Ovary (tissue), 10 donors: ENCODE measurements at places on chromosomes 6 and 20. TPM values are rescaled to one million over a fixed set of nuclear protein-coding genes. Genes with fewer than 3 reads are reported as not detected.

The FNDC11 gene
- total RNA-seq: 0.45 TPM

The ARHGAP40 gene
- not detected for total RNA-seq

The PI3 gene
- not detected for total RNA-seq

The PCNA gene
- total RNA-seq: 38.8 TPM

The NKX2-2 gene
- not detected for total RNA-seq

The TMEM170B gene
- 5.6 TPM for total RNA-seq

The NTSR1 gene
- not detected for total RNA-seq

The KHDRBS2 gene
- total RNA-seq: not detected

- DNase-seq: no peak
Measured at GRCh38 chr20:59441860-59442810, 141.7 kb downstream of the EDN3 start.

- no peak for DNase-seq
Measured at GRCh38 chr6:127938701-127939100, 37.8 kb upstream of the THEMIS start.

DNA sequence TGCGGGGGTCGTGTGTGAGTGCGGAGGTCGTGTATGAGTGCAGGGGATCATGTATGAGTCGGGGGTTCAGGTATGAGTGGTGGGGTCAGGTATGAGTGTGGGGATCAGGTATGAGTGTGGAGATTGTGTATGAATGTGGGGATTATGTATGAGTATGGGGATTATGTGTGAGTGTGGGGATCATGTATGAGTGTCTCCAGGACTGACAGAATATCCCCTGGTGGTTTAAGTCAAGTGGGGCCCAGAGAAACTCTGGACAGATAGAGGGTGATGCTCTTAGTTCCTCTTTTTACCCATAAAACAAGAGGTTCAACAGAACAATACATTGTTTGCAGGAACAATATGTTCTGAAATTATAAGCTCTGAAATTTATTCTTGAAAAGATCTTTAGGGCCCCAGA is 131.9 kb downstream of the UST start:
- DNase-seq: no peak

DNA sequence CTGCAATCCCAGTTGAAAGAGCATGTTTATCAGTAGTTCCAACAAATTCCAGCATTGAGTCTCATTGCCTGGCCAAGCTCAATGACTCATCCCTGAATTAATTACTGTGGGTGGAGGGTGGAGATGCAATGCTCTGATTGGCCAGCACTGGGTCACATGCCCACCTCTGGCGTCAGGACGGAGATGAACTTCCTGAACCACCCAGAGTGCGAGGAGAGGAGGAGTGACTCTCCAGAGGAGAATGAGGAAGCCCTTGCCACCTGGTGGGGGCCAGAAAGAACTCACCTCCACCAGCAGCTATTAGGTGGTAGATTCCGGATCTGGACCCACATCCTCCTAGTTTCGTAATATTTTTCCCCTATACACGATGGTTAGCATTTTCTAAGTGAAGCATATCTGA is 283.9 kb downstream of the TBC1D7 start:
- DNase-seq: no peak
